ENCODE measurements at places on chromosomes 7 and 10.
A peak's percentile ranks its signal among the peaks of the same experiment; 100 is the strongest.

GRCh38 chr7:150974468-150975391 is 3.4 kb downstream of the KCNH2 start:
- peak; percentile 65 for DNase-seq

- no peak for DNase-seq
These were observed 507.3 kb upstream of the GALNT17 start for GRCh38 chr7:70624500-70625103.

- no peak for DNase-seq
These were observed 805.6 kb downstream of the NRG3 start for GRCh38 chr10:82680608-82681007.

DNA sequence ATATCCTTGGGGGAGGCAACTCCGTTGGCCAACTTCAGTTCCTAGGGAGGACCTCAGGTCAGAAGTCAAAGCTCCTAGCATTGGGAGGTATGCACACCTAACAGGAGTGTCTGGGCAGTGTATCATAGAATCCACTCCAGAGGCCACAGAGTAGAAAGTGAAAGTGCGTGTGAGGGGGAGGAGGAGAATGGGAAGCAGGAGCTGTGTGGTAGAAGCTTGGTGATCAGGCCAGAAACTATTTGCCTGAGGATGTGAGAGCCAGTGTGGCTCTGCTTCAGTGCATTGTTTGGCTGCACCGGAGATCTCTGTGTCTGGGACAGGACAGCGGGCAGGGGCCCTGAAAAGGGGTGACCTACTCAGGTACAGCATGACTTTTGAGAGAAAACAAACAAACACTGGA is 557.4 kb upstream of the VSTM2A start:
- DNase-seq, result no peak

GRCh38 chr7:107390916-107391315 is 78.9 kb upstream of the GPR22 start:
- DNase-seq, result no peak

GRCh38 chr10:7952266-7952665 is 102.2 kb upstream of the GATA3 start:
- no peak for DNase-seq

DNA sequence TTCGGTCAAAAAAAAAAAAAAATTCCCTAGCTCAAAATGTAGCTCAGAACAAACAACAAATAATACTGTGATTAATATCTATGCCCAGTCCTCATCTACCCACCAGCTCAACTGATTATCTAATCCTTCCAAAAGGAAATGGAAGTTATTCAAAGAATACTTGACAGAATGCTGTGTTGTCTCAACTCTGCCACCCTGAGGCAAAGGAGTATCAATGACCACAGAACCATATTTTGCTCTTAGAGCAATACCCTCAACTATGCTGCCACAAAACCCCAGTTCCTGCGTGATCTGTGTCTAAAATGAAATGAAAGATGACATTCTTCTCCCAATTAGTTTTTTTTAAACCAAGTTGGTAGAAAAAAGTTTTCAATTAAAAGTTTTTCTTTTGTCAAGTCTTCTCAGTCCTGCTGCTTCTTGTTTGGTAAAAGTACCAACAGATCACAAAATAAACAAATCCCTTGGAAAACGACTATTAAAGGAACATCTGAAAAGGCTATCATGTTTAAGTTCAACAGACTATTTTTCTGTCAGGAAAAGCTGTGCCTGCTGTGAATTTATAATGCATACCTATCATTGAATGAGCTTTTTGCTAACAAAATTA is 21.6 kb downstream of the RBM28 start:
- no peak for DNase-seq

GRCh38 chr10:60883187-60883586 is 60.8 kb downstream of the RHOBTB1 start:
- no peak for DNase-seq

GRCh38 chr7:35695473-35695850 is 527 bp upstream of the HERPUD2 start:
- no peak for DNase-seq

- DNase-seq, result no peak
These were observed 3.3 kb upstream of the CYP51A1 start for GRCh38 chr7:92137557-92137956.

DNA sequence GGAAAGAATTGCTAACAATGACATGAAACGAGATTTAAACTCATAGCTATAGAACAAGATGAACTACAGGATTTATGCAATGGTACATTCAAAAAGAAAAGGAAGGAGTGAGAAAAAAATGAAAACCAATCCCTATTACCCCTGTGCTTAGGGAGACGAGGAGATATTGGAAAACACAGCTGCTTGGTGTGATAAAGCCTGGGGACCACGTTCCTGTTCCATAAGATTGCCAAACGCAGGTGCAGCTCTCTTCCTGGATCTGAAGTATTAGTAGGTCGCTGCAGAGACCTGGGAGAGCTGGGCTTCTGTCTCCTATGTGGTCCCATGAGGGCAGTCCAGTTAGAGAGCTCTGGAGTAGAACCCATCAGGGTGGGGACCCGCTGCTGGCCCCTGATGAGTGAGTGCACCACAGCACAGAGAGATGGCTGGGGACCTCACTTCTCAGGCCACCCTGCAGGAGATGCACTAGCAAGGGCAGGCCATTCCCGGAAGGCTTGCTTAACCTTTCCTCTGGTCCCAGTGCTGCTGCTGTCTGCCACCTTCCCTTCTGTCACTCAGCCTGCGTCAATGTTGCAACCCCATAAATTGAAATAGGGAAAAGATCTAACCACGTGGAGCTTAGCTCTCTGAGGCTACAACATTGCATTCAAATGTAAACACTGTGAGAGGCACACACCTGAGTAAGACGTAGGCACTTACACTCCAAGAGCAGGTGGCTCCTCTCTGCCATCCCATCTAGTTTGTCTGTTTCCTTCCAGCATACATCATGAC is 57.9 kb downstream of the MTPN start:
- DNase-seq, result no peak

GRCh38 chr10:24501056-24501711 is 222.5 kb downstream of the ARHGAP21 start:
- DNase-seq, result no peak

DNA sequence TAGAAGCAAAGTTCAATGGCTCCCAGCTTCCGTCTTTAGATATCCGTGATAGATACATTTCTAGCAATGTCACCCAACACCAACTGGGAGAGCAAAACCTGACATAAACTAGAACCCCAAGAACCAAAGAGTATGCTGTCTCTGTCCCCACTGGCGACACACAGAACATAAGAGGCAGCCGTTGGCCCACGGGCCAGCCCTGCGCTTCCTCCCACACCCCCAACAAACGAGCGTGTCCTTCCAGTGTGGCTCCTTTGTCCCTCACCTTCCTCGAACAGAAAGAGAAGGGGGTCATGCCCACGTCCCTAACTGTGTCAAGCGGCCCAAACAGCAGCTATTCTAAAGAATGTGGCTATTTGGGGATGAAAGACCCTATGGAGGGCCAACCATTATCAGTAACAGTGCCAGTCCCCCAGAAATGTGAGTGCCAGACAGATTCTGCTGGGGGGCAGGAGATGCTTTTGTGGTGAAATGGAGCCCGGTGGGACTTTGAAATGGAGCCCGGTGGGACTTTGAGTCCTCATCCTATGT is 171.9 kb downstream of the USP6NL start:
- no peak for DNase-seq

- DNase-seq, result no peak
These were observed 3.2 kb downstream of the PPRC1 start for GRCh38 chr10:102135956-102136526.

DNA sequence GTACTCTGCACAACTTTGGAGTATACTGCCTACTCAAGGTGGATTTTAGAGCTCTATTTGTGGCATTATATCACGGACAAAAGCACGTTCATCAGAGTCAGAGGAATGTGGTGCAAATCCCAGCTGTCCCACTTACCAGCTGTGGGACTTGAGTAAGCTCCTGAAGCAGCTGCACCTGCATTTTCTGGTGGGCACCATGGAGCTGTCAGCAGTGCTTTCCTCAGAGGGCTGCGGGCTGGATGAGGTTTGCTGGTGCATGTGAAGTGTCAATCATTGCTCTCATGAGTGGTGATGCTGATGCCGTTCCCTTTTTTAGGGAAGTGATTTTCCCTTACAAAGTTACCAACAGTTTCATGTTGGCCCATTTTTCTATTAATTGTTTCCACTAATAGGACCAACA is 53.4 kb downstream of the EGFR start:
- DNase-seq, result no peak

DNA sequence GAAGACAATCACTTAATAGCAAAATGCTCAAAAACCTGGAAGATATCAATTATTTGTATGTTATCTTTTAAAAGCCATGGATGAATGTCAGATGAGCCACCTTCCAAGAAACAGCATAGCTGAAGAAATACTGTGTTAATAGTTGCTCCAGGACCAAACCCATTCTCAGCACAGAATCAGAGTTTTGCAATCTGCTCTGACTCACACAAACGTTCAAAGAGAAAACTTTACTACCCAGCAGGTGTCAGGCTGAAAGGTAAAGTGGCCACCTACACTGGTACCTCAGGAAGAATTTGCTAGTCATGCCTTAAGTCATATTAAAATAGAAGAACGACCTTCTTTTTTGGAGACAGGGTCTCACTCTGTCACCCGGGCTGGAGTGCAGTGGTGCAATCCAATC is 526.5 kb downstream of the PARD3 start:
- no peak for DNase-seq

GRCh38 chr10:78321500-78321899 is 287.8 kb downstream of the RPS24 start:
- DNase-seq, result no peak

- DNase-seq, result no peak
These were observed 905.3 kb downstream of the KCNMA1 start for GRCh38 chr10:76732306-76732705.

DNA sequence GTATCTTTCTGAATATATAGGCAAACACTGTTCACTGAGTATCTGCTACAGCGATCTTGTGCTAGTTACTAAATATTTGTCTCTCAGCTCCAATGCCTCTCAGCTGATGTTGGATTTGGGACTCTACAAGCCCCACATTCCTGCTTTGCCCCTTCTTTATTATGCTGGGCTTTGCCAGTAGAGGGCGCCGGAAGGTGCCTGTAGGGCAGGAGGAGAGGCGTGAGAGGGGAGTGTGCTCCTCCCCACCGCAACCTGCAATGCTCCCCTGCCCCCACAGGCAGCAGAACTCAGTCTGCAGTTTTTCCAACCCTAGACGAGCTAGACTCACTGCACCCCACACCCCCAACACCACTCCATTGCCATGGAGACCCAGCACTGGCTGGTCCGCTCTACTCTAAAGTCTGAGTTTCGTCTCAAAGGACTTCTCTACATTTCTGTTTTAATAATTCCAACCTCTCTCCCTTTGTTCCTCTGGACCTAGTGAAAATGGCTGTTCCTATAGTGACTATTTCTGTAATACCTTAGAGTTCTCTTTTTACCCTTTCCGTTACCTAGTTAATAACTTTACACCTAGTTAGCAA is 337.6 kb downstream of the CCSER2 start:
- DNase-seq, result no peak

DNA sequence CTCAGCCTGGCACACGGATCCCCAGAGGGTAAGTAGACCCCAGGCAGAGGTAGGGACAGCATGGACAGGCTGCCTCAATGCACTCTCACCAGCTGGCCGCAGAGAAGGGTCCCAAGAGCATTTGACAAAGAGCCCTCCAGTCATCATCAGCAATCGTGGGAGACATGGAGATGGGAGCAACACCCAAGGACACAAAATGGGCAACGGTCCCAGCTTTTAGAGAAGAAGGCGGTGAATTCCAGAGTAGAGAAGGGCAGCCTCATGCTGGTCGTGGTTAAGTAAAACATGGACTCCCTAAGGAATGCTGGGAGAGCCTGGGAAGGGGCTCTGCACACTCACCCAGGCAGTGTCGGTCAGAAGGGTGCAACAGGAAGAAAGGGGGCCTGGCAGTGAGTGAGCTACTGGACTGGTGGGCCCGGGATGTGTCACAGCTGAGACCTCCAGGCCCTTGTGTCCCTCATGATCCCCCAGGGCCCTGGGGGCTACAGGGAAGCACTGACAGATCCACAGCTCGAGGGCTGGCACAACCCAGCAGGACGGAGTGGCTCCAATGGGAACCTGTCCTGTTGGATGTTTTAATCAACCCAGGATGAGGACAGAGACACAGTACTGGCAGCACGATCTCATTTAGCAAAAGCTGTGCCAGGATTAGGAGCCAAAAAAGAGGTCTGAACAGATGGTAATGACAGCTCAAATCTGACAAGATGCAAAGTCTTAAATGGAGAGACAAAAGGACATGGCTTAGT is 147.1 kb downstream of the NEURL1 start:
- no peak for DNase-seq

GRCh38 chr10:18625886-18626285 is 25.5 kb downstream of the NSUN6 start:
- DNase-seq, result no peak

DNA sequence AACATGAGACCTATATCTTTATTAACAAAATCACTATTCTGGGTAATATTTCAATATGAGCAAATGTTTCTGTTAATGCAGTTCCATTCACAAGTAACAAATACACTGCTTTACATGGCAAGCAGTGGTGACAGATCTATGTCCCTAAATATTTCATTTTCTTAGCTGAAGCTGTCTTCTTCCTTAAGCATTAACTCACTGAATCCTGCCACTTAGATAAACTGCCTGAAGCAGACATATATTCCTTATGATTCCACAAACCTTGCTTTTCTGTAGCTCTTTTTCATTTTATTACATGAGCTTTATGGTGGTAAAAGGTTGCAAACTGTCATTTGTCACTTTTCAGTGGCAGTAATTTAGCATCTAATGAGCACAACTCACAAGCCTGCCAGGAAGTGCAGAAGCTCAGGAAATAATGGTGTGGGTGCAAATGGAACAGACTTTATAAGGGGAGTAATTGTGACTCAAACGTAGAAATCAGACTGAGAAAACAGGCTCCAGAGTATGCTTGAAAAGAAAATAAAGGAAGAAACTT is 217.2 kb downstream of the XPNPEP1 start:
- no peak for DNase-seq

DNA sequence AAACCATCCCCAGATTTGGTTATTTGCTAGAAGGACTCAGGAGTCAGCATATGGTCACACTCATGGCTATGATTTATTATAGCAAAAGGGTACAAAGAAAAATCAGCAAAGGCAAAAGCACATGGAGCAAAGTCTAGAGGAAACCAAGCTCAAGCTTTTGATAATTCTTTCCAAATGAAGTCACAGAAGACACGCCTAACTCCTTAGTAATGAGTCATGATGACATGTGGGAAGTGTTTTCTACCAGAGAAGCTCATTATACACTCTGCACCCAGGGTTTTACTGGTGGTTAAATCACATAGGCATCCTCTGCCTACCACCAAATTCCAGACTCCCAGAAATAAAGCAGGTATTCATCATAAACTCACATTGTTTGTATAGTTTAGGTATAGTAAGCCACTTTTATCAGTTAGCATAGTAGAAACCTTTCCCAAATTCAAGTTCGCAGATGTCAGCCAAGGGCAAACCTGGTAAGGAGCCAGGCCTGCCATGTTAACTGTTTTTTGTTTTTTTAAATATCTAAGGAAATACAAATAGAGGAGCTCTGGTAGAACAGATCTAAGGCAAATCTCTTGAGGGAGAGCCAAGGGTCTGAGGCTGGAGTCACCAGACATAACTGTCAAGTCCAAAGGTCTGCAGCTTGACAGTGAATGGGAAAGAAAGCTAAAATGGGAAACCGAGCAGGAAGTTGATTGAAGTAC is 15.4 kb upstream of the HIBADH start:
- DNase-seq, result no peak

All from stimulated activated CD8-positive, alpha-beta memory T cell treated with anti-CD3 and anti-CD28 coated beads, Interleukin-4, amount 100 ng/mL, for 4 hours (primary cell).